ENCODE measurements at places on chromosomes 13 and 19.

GRCh38 chr19:41064974-41065569 is 23.2 kb upstream of the CYP2A13 start:
- no peak for DNase-seq

- no peak for DNase-seq
These were observed 2.9 kb downstream of the ZNF792 start for GRCh38 chr19:34960940-34961679.

DNA sequence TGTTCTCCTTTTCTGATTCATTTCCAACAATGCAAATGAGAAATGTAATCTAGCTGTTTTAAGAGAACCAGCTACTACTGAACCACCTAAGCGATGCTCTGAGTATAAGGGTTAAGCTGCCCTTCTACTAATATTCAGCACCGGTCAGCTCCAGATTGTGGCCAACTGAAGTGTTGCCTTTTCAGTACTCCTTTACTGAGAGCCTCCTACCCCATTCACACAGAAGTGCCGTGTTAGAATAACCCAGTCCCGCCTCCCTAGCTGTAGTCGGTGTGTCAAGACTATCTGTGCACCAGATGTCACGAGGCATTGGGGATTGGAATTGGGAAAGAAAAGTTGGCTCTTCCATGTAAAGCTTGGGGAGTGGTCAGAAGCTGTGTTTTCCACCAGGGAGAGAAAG is 45.4 kb downstream of the FAM124A start:
- no peak for DNase-seq

DNA sequence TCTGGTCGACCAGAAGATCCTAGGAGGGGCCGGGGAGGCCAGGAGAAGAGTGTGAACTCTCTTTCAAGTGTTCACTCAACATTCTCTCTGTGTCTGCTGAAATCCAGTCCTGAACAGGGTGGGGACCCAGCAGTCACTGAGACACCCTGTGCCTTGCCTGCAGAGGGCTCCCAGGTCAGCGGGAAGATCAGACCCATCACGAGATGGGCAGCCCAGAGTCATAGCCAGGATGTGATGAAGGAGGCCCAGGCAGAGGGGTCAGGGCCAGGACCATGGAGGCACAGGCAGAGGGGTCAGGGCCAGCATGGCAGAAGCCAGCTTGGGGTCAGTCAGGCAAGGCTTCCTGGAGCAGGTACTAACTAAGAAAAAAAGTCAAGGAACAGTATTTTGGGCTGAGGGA is 9.4 kb downstream of the NUMBL start:
- DNase-seq = no peak

- no peak for DNase-seq
These were observed 113.4 kb downstream of the UBL3 start for GRCh38 chr13:29737061-29737460.

GRCh38 chr13:32427852-32428580 is at the start of gene N4BP2L1:
TSS of gene N4BP2L1 (minus strand) at chr13:32428130. CDS start at chr13:32428082, 48 bp downstream.
- no peak for DNase-seq

- DNase-seq = no peak
These were observed 38.3 kb upstream of the KCTD4 start for GRCh38 chr13:45238945-45239795.

GRCh38 chr13:97341135-97341534 is 92.8 kb upstream of the RAP2A start:
- no peak for DNase-seq

- DNase-seq = no peak
These were observed 14.7 kb downstream of the RAP2A start for GRCh38 chr13:97448503-97449251.

DNA sequence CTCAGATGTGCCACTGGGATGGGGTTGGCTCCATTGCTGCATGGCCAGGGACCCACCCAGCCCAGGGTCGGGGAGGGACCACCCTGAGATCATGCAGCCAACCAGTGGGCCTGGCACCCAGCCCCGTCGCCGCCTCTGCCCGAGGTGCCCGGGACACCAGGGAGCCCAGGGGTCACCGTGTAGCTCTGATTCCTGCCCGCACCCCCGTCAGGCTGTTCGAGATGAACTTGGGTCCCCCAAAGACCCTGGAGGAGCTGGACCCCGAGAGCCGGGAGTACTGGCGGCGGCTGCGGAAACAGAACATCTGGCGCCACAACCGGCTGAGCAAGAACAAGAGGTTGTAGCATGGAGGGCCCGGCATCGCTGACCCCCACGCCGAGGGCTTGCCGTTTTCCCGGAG is 4.6 kb downstream of the MRPL54 start:
- no peak for DNase-seq

DNA sequence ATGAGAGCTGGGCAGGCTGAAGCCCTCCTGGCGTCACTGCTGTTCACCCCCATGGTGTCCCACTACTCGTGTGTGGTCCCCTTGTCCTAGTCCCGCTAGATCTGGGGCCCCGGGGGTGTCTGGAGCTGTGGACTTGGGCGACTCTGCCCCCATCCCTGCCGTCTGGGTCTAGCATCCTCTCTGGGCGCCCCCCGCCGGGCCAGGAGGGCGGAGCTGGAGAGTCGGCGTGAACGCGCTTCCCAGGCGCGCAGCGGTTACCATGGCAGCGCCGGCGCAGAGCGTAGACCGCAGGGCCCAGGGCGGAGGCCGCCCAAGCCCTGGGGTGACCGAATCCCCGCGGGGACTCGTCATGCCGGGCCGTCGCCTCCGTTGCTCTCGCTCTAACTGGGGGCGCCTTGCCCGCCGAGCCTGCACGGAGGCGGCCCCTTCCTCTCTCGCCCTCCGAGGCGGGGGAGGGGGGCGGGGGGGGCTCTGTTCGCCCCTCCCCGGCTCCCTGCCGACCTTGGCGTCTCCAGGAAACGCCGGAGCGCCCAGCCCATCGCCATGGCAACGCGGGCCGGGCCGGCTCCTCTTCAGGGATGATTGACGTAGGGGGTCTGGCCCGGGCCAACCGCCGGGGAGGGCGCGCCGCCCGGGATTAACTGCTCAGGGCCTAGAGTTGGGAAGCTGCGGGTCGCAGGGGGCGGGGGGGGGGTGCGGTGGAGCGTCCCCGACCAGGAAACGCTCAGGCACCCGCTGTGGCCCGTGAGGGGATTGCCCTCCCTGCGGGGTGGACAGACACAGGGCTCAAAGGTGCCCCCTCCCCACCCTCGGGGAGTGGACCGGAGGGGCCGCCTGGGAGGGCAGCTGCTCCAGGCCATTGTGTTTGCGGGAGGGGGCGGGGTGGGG is 8.9 kb downstream of the ISYNA1 start:
- no peak for DNase-seq

DNA sequence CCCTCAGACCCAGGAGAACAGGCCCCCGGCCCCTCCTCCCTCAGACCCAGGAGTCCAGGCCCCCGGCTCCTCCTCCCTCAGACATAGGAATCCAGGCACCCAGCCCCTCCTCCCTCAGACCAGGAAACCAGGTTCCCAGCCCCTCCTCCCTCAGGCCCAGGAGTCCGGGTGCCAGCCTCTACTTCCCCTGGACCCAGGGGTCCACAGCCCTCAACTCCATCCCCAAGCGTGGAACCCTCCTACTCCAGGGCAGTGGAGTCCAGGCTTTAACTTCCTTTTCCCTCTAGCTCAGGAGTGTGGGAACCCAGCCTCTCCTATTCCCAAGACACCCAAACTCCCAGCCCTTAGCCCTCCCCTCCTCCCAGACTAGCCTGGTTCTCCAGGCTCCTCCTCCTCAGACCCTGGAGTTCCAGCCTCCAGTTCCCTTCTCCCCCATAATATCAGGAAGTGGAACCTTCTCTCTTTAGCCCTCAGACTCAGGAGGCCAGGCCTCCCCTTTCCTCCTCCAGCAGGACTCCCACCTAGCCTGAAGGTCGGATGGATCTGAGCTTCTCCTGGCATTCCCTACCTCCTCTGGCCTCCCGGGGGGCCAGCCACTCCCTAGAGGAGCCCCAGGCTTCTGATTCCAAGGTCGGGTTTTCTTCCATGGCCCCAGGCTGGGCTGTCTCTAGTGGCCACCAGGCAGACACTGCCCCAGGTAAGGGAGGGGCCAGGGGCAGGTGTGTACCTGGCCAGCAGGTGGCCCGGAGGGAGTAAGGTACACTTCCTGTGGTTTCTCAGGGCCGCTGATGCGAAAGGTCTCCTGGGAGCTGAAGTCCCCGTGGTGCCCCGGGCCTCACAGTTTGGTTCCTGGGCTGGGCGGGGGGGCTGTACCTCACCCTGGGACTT is at the start of gene TMC4:
TSS of gene TMC4 (minus strand) at position 690 of the 888 bp plus-strand sequence. CDS start at position 647, 43 bp downstream.
- no peak for DNase-seq

GRCh38 chr13:43908156-43909126 is 28.7 kb downstream of the LACC1 start:
- no peak for DNase-seq

DNA sequence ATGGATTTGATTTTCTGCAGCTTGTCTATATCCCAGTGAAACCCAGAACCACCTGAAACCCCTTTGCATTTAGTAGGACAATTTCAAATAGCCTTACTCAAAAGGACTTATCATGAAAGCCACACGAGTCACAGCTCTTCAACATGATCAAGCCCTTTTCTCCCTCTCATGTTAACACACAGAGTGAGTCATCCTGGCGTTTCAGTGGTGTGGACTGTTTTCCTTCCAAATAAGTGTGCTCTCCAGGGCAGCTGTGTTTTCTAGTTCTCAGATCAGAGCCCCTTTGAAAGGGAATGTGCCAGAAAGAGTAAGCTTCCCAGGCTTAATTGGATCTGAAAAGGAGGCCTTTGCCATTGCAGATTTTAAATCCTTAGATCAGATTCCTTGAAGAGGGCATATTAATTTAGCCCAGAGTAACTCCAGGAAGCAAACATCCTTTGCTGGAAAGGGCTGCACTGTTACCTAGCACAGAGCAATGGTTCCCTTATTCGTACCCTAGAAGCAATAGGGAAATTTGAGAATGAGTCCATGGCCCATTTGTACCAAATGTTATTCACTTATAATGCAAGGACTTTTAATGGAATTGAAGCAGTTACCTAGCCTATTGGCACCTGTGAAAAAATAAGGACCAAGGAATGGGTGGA is 51.3 kb downstream of the ERICH6B start:
- DNase-seq = no peak

DNA sequence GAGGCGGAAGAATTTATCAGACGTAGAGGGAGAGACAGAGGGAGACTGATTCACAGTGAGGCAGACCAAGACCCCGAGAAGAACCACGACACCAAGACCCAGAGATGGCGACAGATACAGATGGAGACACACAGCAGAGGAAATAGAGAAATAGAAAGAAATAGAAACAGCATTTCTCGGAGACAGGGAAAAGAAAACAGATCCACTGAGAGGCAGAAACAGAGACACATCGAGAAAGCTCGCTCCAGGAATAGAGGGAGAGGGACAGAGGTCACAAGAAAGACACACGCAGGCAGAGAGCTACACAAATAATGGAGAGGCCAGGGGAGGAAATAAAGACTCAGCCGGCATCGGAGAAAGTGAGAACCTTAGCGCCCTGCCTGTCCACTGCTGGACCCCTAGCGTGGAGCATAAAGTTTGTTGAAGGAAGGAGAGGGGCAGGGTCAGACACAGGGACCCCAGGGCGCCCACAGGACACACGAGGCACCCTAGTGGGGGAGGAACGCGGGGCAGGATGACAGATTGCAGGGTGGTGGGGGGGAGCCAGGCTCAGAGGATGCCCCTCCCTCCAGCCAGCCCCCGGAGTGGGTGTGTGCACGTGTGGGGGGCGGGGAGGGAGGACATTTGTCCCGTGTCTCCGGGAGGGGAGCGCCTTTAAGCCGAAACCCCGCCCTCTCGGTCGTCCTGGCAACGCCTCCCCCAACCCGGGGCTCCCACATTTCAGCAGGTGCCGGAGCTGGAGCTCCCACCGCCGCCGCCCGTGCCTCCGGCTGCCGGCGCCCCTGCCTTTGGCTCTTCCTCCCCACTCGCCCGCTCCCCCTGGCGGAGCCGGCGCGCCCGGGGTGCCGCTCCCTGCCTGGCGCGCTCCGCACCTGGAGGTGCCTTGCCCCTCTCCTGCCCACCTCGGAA is at the start of gene PRKCG:
TSS of gene PRKCG (plus strand) at position 716 of the 909 bp plus-strand sequence. CDS start 298 bp downstream, outside the sequence.
- no peak for DNase-seq

DNA sequence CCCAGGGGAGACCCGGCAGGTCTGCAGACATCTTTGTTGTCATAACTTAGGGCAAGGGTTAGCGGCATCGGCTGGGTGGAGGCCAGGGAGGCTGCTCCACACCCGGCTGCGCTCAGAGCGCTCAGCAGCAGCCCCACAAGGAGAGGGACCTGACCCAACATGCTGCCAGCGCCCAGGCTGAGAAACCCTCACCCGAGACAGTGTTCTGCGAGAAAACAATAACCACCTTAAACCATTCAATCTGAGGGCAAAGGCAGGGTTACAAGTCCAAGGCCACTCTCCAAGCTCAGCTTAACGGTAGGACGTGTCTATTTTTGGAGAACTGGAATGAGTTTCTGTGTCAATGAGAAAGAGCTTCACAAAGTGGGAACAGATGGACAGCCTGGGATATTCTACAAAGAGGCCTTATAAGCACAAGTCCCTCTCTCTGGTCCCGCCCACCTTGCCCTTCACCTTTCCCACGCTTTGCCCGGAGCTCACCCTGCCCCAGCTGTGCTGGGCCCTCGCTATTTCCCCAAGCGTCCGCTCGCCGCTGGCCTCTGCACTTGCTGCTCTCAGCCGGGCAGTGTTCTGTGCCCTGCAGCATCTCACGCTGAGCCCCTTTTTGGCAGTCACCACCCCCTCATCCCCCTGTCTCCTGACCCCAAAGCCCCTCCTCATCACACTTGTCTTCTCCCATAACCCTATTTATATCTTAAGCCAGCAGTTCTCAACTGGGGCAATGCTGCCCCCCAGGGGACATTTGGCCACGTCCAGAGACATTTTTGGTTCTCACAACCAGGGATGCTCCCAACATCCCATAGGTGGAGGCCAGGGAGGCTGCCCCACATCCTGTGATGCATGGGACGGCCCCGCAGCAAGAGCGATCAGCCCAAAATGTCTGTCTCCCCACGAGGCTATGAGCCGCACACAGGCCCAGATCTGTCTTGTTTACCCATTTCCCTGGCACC is 17.6 kb downstream of the PPP1R12C start:
- no peak for DNase-seq

DNA sequence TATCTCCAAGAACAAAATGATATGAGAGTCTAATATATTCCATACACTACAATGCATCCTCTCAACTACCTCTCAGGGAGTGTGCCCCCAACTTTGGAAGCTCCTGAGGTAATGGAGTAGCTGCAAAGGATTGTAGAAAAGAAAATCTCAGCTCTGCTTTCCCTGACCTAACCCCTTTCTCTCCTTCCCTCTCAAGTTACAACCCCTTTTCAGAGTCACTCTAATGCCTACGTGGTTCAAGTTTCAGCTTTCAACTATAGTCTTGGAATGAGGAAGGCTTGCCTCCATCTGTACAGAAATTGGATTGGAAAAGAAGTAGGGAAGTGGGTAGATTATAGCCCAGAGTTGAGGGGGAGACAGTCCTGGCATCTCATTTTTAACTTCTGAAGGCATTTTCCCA is 256.0 kb downstream of the PCDH9 start:
- DNase-seq = no peak

DNA sequence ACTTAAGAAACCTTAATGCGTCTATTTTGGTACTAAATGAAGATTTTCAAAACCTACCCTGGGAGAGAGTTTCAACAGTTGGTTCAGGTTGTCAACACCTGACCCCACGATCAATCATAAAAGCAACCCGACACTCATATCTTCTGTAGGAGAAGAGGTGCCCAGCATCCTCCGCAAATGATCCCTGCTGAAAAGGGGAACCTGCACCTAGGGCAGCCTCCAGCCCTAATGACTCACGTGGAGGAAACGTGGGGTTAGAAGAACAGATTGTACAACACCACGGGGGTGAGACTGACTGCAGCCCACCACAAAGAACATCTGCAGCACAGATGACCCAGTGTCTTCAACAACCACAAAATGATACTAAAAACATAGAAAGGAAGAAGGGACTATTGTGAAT is 116.3 kb downstream of the RAB20 start:
- DNase-seq = no peak
